ENCODE measurements at places on chromosomes 6 and 20. TPM values are rescaled to one million over a fixed set of nuclear protein-coding genes. Genes with fewer than 3 reads are reported as not detected.

The RAB32 gene
- total RNA-seq, result 23.2 TPM

- DNase-seq, result no peak
These were observed 46.1 kb upstream of the DSN1 start for GRCh38 chr20:36819659-36820058.

- DNase-seq, result no peak
These were observed 766.4 kb upstream of the DEFB115 start for GRCh38 chr20:30491016-30491415.

DNA sequence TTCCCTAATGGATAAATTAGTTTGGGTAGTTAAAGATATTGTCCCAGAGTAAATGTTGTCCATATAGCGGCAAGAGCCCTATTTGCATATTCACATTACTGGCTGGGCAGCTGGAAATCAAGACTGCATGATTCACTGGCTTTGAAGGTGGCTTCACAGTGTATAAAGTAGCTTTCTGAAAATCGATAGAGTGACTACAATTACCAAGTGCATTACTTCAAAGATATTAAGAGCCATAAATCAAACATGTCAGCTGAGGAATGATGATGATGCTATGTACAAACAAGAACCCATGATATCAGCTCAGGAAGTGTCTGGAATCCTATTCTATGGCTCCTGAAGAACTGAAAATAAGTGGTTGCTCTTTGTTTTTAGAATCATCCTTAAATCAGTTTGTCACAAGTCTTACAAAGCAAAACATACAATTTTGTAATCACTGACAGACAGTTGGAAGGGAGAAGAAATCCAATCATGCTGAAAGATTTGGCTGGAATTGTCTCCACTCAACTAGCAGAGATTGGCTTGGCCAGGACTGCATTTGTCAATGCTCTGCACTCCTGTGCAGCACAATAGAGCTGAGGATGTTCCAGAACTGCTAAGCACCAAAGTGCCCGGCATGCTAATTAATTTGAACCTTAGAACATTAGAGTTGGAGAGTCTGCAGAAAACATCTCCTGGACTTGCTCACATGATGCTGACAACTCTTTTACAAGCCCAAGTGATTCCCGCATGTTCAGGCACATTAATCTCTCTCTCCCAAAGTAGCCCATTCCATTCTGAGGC, 77.9 kb upstream of the B3GAT2 start:
- no peak for DNase-seq

The EBF4 gene
- 4.8 TPM for total RNA-seq

The RNF144B gene
- total RNA-seq, result 15.5 TPM

DNA sequence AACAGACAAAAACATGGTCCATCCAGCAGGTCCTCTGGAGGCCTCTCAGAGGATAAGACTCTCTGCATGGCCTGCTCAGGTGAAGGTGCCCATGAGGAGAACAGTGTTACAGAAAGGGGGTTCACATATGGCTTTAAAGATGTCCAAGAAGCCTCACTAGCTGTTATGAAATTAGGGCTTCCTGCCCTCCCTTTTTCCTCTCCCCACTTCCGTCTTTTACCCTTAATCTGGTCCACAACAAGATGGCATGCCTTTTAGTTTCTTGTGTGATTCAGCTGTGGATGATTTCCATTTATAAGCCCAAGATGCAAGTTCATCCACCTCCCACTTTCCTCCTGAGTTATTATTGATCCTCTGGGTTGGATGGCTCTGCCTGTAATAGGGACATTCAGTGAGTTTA, 14.0 kb downstream of the GCNT2 start:
- no peak for DNase-seq

The PLCB4 gene
- 52.9 TPM for total RNA-seq

DNA sequence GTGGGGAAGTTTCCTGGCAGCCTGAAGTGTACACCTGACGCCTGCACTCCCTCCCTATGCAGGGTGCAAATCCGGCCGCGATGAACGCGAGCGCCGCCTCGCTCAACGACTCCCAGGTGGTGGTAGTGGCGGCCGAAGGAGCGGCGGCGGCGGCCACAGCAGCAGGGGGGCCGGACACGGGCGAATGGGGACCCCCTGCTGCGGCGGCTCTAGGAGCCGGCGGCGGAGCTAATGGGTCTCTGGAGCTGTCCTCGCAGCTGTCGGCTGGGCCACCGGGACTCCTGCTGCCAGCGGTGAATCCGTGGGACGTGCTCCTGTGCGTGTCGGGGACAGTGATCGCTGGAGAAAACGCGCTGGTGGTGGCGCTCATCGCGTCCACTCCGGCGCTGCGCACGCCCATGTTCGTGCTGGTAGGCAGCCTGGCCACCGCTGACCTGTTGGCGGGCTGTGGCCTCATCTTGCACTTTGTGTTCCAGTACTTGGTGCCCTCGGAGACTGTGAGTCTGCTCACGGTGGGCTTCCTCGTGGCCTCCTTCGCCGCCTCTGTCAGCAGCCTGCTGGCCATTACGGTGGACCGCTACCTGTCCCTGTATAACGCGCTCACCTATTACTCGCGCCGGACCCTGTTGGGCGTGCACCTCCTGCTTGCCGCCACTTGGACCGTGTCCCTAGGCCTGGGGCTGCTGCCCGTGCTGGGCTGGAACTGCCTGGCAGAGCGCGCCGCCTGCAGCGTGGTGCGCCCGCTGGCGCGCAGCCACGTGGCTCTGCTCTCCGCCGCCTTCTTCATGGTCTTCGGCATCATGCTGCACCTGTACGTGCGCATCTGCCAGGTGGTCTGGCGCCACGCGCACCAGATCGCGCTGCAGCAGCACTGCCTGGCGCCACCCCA, 1.2 kb downstream of the GPR6 start:
- DNase-seq, result no peak

The TMEM74B gene
- total RNA-seq, result 0.44 TPM

DNA sequence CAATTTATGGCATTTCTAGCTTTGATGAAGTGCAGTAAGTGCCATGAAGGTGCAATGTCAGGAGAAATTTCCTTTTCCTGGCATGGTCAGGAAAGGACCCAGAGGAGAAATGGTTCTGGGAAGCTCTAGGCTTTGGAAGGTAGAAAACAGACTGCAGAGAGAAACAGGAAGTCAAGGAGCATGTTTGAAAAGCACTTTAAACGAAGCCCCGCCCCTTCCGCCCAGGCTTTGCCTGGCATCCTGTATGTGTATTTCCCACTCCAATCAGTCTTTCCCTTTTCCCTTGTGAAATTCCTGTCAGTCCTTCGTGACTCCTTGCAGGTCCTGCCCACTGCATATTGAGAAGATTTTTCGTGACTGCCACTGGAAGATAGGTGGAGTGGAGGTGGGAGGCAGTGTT, 320.9 kb upstream of the SASH1 start:
- DNase-seq, result no peak

The PKIB gene
- total RNA-seq, result not detected

GRCh38 chr6:129510950-129511349, 199.0 kb downstream of the ARHGAP18 start:
- DNase-seq, result no peak

DNA sequence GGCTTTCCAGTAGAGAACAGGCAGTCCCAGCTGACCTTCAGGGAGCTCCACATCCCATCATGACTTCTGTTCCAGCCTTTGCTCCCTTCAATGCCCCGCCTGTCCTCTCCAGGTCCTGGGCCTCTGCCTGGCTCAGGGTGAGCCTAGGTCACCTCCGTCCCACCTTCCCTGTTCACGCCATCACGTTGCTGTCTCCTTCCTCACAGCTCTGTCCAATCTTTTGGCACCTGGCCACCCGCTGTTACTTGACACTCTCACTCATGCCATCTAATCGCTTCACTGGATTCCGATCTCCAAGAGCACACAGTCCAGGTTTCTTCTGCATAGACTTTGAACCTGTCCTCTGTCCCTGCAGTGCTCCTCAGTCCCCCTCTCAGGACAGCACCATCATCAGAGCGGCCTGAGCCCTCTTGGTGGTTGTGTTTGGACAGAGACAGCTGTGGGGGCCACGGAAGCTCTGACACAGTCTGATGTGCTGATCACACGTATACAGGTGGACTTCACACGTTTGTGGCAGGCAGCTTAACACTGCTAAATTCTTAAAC, 34.7 kb upstream of the TIAM2 start:
- no peak for DNase-seq

The POPDC3 gene
- total RNA-seq, result 6.7 TPM

The KIAA1755 gene
- total RNA-seq, result 12.0 TPM

GRCh38 chr6:111990214-111990613, 63.7 kb upstream of the CCN6 start:
- DNase-seq, result no peak

DNA sequence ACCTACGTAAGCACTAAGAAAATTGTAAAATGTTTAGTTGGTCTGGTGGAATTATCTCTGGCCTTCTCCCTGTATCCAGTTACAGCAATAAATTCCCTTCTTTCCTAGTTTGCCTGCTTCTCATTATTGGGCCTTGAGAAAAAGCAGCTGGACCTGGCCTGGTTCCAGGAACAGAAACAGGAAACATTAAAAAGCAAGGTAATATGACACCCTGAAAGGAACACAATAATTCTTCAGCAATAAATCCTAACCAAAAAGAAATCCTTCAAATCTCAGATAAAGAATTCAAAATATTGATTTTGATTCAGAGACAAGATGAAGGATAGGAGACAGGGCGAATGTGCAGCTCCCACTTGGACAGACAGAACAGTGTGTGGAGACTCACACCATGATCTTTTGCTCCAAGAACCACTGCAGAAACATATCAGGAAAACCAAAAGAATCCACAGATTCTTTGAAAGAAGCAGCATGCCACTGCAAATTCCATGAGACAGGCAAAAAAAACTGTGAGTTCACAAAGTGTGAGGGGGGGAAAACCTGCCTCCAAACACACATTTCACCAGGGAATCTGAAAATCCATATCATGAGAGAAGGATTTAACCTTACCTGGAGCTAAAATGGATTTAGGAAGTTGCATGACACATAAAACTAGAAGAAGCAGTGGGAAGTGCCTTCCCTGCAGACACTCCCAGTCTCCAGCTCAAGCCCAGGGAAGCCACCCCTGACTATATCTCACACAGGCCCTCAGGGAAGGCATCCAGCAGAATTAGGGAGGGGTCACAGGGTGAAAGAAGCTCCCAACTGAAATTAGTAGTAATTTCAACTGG, 28.9 kb downstream of the TREM1 start:
- DNase-seq, result peak; percentile 31

The NKX2-2 gene
- total RNA-seq, result not detected

DNA sequence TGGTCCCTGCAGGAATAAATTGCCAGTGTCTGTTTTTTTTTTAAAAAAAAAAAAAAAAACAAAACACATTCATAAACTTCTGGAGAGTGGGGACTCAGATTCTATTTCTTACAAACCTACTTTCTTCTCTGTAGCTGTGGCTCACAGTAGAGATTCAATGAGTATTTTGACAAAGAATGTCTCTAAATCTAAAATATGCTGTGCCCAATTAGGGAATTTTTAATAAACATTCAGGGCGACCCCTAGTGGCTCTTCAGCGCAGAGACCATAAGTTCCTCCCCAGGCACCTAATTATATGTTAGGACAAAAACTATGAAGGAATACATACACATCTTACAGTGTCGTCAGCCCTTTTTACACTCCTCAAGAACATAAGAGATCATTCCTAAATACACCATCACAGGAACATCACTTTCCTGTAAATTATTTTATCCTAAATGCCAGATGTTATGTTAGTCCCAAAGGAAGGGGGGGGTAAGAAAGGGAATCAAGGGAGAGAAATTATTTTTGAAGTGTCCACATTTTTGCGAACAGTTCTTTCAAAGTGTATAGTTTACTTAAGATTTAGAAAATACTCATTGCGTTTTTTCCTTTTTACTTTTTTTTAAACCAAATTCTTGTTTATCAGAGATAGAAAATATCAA, 21.8 kb upstream of the NAA20 start:
- no peak for DNase-seq

DNA sequence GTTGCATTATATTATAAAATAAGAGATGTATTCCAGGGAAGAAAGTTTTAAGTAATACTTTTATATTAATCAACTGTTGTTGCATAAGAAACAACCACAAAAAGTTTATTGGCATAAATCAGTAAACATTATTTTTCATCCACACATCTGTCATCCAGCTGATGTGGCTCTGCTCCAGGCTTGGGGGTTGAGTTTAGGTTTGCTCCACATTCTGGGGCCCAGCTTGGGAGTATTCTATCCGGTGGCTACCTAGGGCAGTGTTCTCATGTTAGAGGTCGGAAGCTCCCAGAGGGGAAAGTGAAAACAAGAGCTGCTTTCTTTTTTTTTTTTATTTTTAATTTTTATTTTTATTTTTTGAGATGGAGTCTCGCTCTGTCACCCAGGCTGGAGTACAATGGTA, 728.4 kb upstream of the FLRT3 start:
- peak; percentile 48 for DNase-seq

- no peak for DNase-seq
These were observed 15.4 kb upstream of the IP6K3 start for GRCh38 chr6:33761922-33762629.

GRCh38 chr6:100296810-100297544, 167.7 kb downstream of the SIM1 start:
- DNase-seq, result no peak

- DNase-seq, result no peak
These were observed 850.9 kb downstream of the TFAP2A start for GRCh38 chr6:9564021-9564420.

GRCh38 chr6:20188630-20189075, 23.6 kb downstream of the MBOAT1 start:
- no peak for DNase-seq

The DBNDD2 gene
- 36.3 TPM for total RNA-seq

- DNase-seq, result no peak
These were observed 12.7 kb downstream of the STXBP5 start for GRCh38 chr6:147216915-147217314.

DNA sequence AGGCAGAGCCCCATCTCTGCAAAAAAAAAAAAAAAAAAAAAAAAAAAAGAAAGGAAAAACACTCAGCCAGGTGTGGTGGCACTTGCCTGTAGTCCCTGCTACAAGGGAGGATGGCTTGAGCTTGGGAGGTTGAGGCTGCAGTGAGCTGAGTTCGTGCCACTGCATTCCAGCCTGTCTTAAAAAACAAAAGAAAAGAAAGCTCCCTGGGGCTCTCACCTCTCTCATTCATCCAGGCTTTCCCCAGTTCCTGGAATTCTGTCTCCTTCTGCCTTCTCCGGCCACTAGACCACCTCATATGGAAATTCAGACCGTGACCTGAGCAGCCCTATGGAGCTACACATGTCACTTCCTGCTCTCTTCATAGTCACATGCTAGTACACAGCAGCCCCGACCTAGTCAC, 101.1 kb upstream of the TAB2 start:
- DNase-seq, result no peak

- peak; percentile 14 for DNase-seq
These were observed 2.9 kb downstream of the STX11 start for GRCh38 chr6:144153260-144153659.

GRCh38 chr6:36805917-36806316, 33.3 kb downstream of the CPNE5 start:
- no peak for DNase-seq
